ENCODE measurements at places on chromosomes 3 and 15. TPM values are rescaled to one million over a fixed set of nuclear protein-coding genes. Genes with fewer than 3 reads are reported as not detected.

Gene GPR160
- total RNA-seq = not detected

Gene SPINK8
- total RNA-seq = not detected

Gene DISP2
- 1.5 TPM for total RNA-seq

Gene SERP1
- 81.3 TPM for total RNA-seq

Gene GOLGA6B
- total RNA-seq = not detected

Gene PLA2G4D
- not detected for total RNA-seq

Gene TIPIN
- 7.6 TPM for total RNA-seq

Gene RTP3
- total RNA-seq = not detected

GRCh38 chr15:48402427-48403177, 71.4 kb downstream of the DUT start:
- peaks cover 14% of the 10 kb centered on the region for H3K36me3 ChIP-seq
- DNase-seq = no peak
- no peaks in the 10 kb centered on the region for H3K27me3 ChIP-seq
- peak overlapping the region; percentile 38 for H3K27ac ChIP-seq
- H3K4me1 ChIP-seq = peaks cover 32% of the 10 kb centered on the region

DNA sequence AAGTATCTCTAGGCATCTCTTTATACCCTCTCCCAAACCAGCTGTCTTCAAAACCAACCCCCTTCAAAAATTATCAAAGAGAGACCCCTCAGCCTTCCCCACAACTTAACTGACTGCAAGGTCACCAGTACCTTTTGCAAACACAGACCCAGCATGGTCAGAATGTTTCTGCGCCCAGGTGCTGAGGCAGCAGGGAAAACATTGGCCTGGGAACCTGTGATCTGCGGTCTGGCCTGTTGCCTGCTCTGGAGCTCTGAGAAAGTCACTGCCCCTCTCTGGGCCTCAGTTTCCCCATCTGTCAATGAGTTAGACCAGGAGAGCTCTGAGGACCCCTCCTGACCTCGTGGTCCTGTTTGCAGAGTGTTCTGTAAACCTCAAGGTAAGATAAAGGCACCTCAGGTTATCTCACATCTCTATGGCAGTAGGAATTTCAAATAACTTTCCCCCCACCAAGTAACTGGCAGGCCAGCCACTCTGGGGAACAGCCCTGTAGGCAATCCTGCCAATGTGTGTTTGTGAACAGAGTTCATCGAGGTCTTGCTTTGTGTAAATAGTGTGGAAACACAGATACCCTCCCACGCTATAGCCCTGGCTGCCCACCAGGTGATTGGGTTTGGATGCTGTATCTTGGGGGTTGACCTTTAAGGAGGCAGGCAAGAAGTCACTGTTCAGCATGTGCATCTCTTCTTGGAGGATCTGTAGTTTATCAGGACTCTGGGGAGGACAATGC, 50.0 kb upstream of the SMAD6 start:
- no peak for DNase-seq
- no peaks in the 10 kb centered on the region for H3K36me3 ChIP-seq
- H3K4me3 ChIP-seq = no peak overlapping the region

DNA sequence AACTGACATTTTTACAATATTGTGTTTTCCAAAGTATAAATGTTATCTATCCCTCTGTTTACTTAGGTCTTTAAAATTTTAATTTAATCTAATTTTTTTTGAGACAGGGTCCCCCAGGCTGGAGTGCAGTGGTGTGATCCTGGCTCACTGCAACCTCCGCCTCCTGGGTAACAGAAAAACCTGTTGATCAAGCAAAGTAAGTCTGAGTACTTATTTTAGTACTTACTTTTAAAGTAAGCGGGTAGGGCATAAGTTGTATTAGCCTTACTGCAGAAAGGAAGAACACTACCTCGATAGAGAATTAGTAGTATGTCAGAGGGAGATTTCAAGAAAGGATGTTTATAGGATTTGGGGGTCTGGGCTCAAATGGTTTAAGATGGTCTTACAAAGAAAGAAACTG, 11.9 kb upstream of the FEM1B start:
- no peak for DNase-seq
- H3K27ac ChIP-seq = no peak overlapping the region
- H3K36me3 ChIP-seq = no peaks in the 10 kb centered on the region
- peaks cover 13% of the 10 kb centered on the region for H3K27me3 ChIP-seq
- peaks cover 11% of the 10 kb centered on the region for H3K4me1 ChIP-seq

- no peaks in the 10 kb centered on the region for H3K27me3 ChIP-seq
- no peak for DNase-seq
- H3K36me3 ChIP-seq = no peaks in the 10 kb centered on the region
Measured at GRCh38 chr15:49692514-49693090, 71.8 kb downstream of the DTWD1 start.

DNA sequence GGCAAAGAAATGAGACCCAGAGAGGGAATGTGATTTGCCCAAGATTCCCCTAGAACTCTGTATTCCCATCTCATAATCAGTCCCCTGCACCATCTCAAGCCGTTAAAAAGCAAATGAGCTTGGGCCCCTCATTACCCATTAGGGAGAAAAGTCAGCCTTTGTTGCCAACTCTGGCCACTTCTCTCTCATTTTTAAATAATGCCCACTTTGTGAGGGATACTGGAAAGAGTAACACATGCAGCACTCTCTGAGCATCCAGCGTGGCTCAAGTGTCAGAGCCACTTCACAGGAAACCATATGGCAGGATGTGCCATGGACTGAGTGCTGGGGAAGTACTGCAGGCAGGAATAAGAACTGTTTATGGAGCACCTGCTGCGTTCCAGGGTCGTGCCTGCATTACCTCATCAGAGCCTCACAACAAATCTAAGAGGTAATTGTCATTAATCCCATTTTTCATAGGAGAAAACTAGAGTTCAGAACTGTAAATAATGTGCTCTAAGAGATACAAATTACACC, 49.8 kb upstream of the SLC6A1 start:
- no peak overlapping the region for H3K27ac ChIP-seq
- no peak for DNase-seq
- no peak overlapping the region for H3K4me3 ChIP-seq

GRCh38 chr15:79394231-79394630, 37.9 kb upstream of the MINAR1 start:
- H3K4me3 ChIP-seq = no peak overlapping the region
- H3K27ac ChIP-seq = no peak overlapping the region
- no peak for DNase-seq
- H3K27me3 ChIP-seq = no peaks in the 10 kb centered on the region
- H3K4me1 ChIP-seq = peaks cover 2% of the 10 kb centered on the region

DNA sequence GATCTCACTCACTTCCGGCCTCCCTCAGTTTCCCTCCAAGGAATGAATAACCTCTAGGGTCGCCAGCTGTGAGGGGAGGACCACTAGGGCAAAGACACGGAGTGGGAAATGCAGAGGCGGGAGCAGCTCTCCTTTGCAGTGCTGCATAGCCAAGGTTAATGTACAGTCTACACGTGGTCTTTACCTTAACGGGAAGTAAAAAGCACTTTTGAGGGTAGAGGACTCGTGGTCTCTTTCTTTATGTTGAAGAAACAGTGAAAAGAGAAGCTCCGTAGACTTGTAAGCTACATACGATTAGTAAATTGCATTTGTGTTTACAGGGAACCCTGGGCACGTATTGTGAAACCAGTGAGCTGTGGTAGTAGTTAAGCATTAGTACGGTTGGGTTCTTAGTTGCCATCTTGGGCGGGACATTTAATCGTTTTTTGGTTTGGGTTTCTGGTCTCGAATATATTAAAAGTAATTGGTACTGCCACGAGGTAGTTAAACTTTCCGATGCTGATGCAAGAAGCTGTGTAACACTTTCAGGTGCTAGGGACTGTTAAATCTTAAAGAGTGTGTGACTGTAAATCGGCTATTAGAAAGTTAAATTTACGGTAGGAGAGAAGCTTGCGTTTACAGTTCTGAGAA, 828 bp downstream of the U2SURP start:
- DNase-seq = no peak
- peak overlapping the region; percentile 94 for H3K4me3 ChIP-seq
- H3K27ac ChIP-seq = peak overlapping the region; percentile 100
- no peaks in the 10 kb centered on the region for H3K36me3 ChIP-seq
- H3K4me1 ChIP-seq = peaks cover 41% of the 10 kb centered on the region

DNA sequence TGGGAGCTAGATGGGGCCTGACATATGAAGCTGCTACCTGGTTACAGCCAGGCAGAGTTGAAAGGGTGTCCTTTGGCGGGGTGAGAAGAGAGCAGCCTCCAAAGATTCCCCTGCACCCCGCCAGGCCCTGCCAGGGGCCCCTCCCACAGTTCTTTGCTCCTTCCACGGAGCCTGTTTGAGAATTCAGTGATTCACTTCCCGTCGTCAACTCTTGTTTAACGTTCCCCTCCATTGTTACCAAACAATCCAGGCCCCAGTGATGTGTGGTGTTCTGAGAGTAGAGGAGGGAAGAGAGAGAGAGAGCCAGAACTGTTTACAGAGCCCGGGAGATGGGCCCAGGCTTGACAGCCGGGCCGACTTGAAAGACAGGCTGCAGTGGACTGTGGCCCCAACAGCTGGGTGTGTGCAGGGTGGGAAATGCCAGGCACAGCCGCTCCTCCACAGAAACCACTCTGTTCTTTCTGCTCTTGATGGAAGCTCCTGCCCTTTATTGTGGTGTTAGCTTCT, 81.5 kb downstream of the SMAD3 start:
- H3K4me3 ChIP-seq = no peak overlapping the region
- H3K4me1 ChIP-seq = peaks cover 90% of the 10 kb centered on the region
- no peaks in the 10 kb centered on the region for H3K27me3 ChIP-seq
- no peaks in the 10 kb centered on the region for H3K36me3 ChIP-seq

GRCh38 chr3:176354843-176355242, 842.4 kb downstream of the TBL1XR1 start:
- no peak overlapping the region for H3K27ac ChIP-seq
- peaks cover 4% of the 10 kb centered on the region for H3K27me3 ChIP-seq
- no peaks in the 10 kb centered on the region for H3K36me3 ChIP-seq
- no peak for DNase-seq
- H3K4me3 ChIP-seq = no peak overlapping the region

DNA sequence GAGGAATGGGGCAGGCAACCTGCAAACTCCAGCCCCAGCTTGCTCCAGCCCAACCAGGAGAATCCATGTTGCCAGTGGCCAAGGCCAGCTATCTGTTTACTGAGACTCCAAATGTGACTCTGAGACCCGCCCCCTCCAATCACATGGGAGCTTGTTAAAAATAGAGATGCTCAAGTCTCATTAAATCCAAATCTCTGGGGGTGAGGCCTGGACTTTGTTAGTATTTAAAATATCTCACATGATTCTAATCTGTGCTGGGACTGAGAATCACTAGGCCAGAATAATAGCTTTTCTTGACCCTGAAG, 224.2 kb upstream of the TBL1XR1 start:
- H3K27me3 ChIP-seq = no peaks in the 10 kb centered on the region
- H3K4me1 ChIP-seq = peaks cover 51% of the 10 kb centered on the region
- no peak for DNase-seq
- no peak overlapping the region for H3K27ac ChIP-seq

GRCh38 chr3:129654131-129654530, 47.7 kb upstream of the PLXND1 start:
- H3K36me3 ChIP-seq = peaks cover 4% of the 10 kb centered on the region
- no peaks in the 10 kb centered on the region for H3K27me3 ChIP-seq
- H3K27ac ChIP-seq = peak overlapping the region; percentile 56
- peaks cover 78% of the 10 kb centered on the region for H3K4me1 ChIP-seq
- no peak for DNase-seq

- H3K27ac ChIP-seq = no peak overlapping the region
- peaks cover 33% of the 10 kb centered on the region for H3K27me3 ChIP-seq
- DNase-seq = peak; percentile 67
- no peaks in the 10 kb centered on the region for H3K36me3 ChIP-seq
- peaks cover 6% of the 10 kb centered on the region for H3K4me1 ChIP-seq
Measured at GRCh38 chr15:69787791-69788190, 309.9 kb downstream of the TLE3 start.

- no peak overlapping the region for H3K4me3 ChIP-seq
- H3K27me3 ChIP-seq = no peaks in the 10 kb centered on the region
- peaks cover 28% of the 10 kb centered on the region for H3K36me3 ChIP-seq
Measured at GRCh38 chr3:48456456-48456855, 9.9 kb downstream of the ATRIP start.

- no peak overlapping the region for H3K4me3 ChIP-seq
- H3K27ac ChIP-seq = no peak overlapping the region
- H3K36me3 ChIP-seq = no peaks in the 10 kb centered on the region
- no peak for DNase-seq
- no peaks in the 10 kb centered on the region for H3K27me3 ChIP-seq
Measured at GRCh38 chr3:105425153-105425502, 58.4 kb downstream of the ALCAM start.

DNA sequence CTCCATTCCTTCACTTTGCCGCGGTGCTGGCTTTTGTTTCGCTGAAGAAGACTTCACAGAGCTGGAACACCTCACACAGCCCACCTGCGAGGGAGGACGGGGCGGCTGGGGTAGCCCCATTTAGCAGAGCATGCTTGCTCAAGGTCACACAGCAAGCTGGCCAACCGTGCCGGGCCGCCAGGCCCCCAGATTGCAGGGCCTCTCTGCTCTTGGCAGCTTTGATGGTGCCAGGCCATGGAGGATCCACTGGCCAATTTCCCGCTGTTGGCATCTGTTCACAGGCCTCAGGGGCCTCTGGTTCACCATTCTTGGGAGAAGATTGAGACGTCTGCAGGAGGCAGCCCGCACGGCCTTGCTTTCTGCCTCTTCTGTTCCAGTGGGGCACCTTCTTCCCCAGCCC, 77.9 kb upstream of the LINGO1 start:
- H3K4me3 ChIP-seq = no peak overlapping the region
- no peak overlapping the region for H3K27ac ChIP-seq
- DNase-seq = no peak
- H3K4me1 ChIP-seq = no peaks in the 10 kb centered on the region
- H3K27me3 ChIP-seq = peaks cover 38% of the 10 kb centered on the region
- no peaks in the 10 kb centered on the region for H3K36me3 ChIP-seq

- no peaks in the 10 kb centered on the region for H3K36me3 ChIP-seq
- H3K4me1 ChIP-seq = peaks cover 2% of the 10 kb centered on the region
- no peak for DNase-seq
- H3K27me3 ChIP-seq = no peaks in the 10 kb centered on the region
Measured at GRCh38 chr3:177221744-177222143, 24.5 kb upstream of the TBL1XR1 start.

- no peaks in the 10 kb centered on the region for H3K27me3 ChIP-seq
- no peaks in the 10 kb centered on the region for H3K36me3 ChIP-seq
- peak; percentile 80 for DNase-seq
- no peak overlapping the region for H3K27ac ChIP-seq
- H3K4me3 ChIP-seq = no peak overlapping the region
Measured at GRCh38 chr15:100766243-100767000, 113.2 kb upstream of the ALDH1A3 start.

GRCh38 chr3:20462723-20463122, 276.7 kb upstream of the SGO1 start:
- H3K27me3 ChIP-seq = no peaks in the 10 kb centered on the region
- H3K4me3 ChIP-seq = no peak overlapping the region
- DNase-seq = no peak
- no peaks in the 10 kb centered on the region for H3K36me3 ChIP-seq
